ENCODE measurements at places on chromosomes 11 and 22.

- no peak for DNase-seq
Observed at GRCh38 chr11:17588166-17588565, 41.1 kb downstream of the OTOG start.

- no peak for DNase-seq
Observed at GRCh38 chr22:19957445-19957844, 15.8 kb upstream of the TXNRD2 start.

DNA sequence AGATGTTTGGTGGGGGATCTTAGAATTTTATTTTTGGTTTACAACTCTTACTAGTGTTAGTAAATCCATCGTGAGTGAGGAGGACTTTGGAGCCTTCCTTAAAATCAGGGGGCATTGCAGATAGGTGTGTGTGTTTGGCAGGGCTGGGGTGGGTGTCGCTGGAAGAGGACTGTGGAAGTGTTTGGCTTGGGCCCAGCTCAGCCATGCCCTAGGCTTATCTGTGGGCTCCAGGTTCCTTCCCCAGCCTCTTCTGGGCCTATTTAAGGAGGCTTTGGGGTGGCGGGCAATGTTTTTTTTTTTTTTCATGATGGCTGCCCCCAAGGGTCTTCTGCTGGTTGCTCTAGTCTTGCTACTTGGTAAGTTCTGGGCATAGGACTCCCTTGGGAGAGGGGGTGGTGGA, 22.1 kb downstream of the MTFP1 start:
- DNase-seq, result no peak

GRCh38 chr11:65851811-65852507, 6.0 kb downstream of the CFL1 start:
- no peak for DNase-seq

DNA sequence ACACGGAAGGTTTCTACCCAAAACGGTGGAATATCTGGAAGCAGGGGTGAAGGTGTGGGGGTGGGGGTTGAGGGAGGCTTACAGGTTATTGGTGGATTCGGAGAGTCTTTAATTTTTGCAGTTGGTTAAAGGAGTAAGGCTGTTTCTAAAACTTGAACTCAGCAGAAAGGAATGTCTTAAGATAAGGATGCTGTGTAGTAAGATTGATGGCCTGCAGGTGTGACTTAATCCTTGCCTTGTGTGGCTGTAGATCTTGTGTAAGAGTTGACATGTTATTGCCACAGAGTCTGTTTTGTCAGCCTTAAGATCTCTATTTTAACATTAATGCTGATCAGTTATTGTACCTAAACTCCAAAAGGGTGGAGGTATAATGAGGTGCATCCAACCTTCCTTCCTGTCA, 16.4 kb upstream of the OR6M1 start:
- no peak for DNase-seq

GRCh38 chr11:57155838-57156607, 25.7 kb upstream of the LRRC55 start:
- DNase-seq, result no peak

GRCh38 chr11:113022262-113022661, 61.0 kb downstream of the NCAM1 start:
- DNase-seq, result no peak

DNA sequence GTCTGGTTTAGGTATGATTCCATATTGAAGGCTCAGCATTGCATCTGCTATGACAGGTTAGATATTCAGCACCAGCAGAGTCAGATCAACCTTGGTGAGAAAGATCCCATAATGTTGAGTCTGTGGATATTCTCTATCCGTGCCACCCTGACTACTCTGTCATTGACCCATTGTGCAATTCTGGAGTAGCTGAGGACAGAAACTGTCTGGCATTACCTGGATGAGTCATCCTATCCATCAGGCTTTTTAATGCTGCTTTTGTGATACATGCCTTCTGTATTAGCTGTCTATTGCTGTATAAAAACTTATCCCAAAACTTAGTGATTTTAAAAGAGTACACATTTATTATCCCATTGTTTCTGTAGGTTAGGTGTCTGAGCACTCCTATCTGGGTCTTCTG, 189.1 kb upstream of the FAT3 start:
- DNase-seq, result no peak

DNA sequence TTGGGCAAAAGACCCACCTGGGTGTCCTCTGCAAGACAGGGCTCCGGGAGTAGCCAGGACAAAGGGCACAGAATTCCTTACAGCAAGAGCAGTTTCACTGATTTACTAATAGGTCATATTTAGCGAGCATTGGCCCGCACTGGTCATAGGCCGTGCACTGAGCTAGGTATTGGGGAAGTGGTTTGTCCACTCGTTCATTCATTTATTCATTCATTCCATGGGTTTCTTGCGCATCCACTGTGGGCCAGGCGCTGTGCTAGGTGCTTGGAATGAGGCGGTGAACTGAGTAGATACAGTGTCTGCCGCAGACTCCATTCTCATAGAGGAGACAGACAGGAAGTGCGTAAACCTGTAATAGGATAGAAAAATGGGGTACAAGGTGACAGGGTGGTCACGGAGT, 13.2 kb upstream of the LINC01488 start:
- no peak for DNase-seq

DNA sequence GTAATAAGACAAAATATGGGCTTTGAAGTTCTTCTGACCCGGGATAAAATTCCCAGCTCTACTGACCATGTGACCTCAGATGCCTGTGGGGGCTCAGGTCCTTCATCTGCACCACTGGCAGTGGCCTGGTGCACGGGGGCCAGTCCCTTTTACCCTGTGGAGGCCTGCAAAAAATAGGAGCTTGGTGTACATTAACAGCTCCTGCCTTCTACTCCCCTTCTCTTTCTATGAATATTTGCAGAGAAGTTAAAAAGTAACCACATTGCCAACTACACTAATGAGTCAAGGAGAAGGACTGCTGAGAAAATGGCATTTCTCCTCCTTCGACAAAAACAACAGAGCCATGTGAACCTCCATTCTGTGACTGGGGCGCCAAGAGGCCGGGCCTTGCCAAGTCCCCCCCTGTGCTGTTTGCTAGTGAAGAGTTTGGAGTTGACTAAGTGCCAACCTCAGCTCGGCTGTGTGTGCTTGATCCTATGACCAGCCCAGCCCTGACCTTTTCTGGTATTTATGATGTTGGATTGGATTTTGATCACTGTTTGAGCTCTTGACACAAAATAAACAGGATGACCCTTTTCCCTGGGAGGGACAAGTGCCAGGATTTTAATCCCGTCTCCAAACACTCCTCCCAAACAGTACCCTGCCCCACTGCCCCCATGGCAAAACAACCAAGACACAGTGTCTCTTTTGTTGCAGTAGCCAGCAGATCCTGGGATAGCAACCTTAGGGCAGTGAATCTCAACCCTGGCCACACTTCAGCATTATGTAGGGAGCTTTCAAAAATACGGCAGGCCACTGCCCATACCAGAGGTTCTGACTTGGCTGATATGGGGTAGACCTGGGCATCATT, 380.1 kb downstream of the LARGE1 start:
- DNase-seq, result no peak

DNA sequence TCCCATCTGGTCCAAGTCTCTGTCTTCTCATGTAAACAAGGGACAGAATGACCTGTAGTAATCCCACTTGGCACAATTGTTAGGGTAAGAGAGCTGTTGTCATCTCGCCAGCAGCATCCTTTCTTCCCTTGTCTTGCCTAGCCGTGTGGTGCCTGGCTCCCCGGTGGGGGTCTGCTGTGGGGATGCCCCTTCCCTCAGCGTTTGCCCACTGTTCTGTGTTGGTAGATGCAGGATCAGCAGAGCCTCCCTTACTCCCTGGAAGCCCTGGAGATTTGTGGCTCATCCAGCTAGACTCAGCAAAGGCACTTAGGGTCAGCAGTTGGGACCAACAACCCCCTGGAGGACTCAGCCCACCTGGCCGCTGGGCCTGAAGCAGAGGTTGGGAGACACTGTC, 13.0 kb downstream of the ACO2 start:
- no peak for DNase-seq

- DNase-seq, result no peak
Observed at GRCh38 chr11:73838443-73839122, 38.1 kb downstream of the COA4 start.

- DNase-seq, result no peak
Observed at GRCh38 chr11:108620958-108621772, 27.6 kb upstream of the EXPH5 start.

DNA sequence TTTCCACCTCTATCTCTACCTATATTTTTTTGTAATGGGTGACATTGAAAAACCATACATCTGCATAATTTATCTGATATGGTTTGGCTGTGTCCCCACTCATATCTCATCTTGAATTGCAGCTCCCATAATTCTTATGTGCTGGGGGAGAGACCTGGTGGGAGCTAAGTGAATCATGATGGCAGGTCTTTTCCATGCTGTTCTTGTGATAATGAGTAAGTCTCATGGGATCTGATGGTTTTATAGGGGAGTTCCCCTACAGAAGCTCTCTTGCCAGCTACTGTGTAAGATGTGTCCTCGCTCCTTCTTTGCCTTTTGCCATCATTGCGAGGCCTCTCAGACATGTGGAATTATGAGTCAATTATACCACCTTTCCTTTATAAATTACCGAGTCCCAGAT, 551.0 kb upstream of the ANO5 start:
- DNase-seq, result no peak

GRCh38 chr11:121722431-121723245, 269.9 kb upstream of the SORL1-AS1 start:
- DNase-seq, result no peak

DNA sequence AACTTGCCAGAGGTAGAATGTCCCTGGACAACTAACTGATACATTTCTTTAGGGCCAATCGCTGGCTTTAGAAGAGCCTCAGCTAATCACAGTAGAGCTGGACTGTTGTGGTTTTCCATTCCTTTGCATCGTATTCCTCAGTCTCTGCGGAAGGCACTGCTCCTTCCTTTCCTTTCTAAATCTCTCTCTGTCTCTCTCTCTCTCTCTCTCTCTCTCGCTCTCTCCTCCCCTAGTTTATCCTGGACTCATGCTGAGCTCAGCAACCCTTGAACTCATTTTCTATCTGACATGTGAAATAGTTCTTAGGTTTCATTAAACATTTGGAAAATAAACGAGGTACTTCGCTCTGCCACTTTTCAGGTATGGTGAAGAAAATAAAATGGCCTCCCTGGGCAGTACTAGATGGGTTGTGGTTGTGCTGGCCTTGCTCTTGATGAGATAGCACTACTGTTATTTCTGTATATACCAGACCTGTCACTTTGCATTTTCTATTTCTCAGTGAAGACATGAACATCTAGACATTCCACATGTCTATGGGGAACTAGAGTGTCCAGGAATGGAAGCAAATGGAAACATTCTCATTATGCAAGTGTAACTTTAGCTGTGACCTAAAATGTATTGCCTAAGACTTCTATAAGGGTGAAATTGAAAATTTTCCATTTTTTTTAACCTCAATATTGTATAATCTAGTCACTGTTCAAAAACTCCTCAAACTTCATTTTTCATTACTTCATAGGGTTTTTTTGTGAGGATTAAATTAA, 12.0 kb upstream of the SESN3 start:
- DNase-seq, result no peak

DNA sequence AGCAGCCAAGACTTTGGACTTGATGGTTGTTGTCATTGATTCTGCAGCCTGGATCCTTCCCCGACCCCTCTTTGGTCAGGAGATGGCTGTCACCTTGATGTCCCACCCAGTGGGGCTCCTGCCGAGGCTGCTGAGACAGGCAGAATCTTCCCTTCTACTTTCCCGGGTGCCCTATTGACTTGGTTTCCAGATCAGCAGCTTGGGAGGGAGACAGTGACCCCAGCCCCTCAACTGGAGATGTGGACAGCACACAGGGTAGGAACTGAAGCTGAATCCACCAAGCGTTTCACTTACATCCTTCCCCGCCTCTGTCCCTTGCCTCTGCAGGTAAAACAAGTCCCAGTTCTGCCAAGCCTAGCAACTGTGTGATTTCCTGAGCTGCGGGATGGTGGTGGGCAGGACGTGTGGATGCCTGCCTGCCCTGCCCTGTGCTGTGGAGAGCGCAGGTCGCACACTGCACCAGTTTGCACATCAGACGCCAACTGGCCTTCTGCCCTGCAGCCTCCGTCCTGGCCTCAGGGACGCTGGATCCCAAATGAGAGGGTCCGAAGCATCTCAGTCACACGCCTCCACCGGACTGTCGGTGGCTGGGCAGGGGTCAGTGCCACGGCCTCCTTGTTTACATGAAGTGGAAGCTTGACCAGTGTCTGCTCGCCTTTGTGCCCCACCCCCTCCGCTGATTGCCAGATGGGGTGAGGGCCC, 34.6 kb downstream of the FAM83F start:
- DNase-seq, result no peak

GRCh38 chr22:27247701-27248434, 553.7 kb downstream of the MN1 start:
- DNase-seq, result no peak

DNA sequence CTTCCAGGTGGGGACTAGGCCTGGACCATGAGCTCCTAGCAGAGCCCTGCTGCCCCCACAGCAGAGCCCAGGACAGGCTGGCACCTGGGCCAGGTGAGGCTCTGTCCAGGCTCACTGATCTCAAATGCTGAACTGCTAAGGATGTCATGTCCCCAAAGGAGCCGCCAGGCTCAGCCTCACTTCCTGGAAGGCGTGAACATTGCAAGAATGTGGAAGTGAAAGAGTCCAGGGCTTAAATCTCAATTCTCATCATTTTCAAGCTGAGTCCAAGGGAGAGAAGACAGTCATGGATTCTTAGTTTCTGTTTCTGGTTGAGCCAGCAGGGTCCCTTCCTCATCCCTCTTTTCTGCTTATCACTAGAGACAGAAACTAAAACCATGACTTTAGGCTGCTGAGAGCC, 5.0 kb downstream of the ASCL2 start:
- DNase-seq, result no peak

DNA sequence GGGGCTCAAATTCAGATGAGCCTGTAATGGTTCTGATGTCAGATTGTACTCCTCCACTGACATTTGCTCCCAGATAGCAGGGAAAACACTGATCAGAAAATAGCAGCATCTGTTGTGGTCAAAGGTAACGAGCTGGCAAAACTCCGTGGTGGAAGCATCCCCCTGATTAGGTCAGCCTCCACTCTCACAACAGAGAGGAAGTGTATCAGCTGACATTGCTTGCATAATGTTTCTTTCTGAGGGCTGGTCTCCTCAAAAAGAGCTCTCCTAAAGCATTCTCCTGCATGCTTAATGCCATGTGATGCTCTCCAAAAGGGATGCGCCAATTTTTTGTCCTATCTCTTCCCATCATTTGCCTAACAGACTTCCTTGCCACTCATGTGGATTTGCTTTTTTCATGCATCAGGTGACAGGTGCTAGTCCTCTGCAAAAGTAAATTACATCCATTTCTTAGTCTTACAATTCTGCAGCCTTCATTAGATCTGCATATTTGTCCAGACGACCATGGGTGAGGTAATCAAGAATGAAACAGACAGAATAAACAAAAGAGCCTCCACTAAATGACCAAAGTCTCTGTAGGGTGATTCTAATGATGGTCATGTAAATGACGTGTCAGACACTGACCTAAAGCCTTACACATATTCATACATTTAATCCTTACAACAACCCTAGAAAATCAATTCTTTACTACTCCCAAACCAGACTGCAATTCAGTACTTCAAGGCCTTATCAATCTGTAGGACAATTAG, 6.4 kb upstream of the TENM4 start:
- DNase-seq, result no peak

- no peak for DNase-seq
Observed at GRCh38 chr11:84250834-84251613, 964.9 kb upstream of the CCDC90B start.

GRCh38 chr22:23072077-23072910, 2.0 kb downstream of the GNAZ start:
- DNase-seq, result no peak

Data from D341Med (cell line).